ENCODE measurements at places on chromosomes 11 and 22.
A peak's percentile ranks its signal among the peaks of the same experiment; 100 is the strongest.

GRCh38 chr11:15947681-15948648 lies 408.4 kb downstream of the SOX6 start:
- no peak for DNase-seq

GRCh38 chr11:14835496-14836492 lies 56.2 kb downstream of the CYP2R1 start:
- no peak for DNase-seq

- DNase-seq, result peak; percentile 52
These were observed 299.9 kb downstream of the BRD1 start for GRCh38 chr22:49527611-49528419.

- DNase-seq, result no peak
These were observed 3.5 kb downstream of the C11orf91 start for GRCh38 chr11:33696931-33697638.

GRCh38 chr11:5197536-5197935 lies 2.9 kb downstream of the OR51V1 start:
- DNase-seq, result no peak

GRCh38 chr22:46246178-46246577 lies 3.9 kb downstream of the CDPF1 start:
- no peak for DNase-seq

DNA sequence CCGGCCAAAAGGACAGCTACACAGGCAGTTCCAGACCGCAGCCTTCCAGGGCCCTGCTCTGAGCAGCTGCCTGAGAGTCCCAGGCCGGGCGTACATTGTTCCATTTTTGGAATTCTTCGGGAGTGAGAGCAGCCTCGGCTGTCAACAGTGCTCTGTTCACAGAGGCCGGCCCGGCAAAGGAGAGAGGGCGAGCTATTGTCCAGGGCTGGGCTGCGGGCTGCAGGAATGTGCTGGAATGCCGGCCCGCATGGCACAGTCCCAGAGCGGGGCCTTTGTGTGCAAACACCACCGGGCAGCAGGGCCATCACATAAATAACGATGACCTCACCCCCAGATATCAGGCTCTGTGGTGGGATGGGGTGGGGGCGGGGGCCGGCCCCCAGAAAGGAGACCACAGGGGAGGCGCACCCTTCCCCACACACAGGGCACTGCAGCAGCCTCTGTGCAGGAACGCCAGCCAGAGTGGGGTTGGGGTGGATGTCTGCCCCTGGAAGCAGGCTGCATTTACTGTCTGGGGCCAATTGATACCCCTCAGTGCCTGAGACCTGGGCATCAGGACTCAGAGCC lies 15.8 kb downstream of the LINC01488 start:
- DNase-seq, result no peak

DNA sequence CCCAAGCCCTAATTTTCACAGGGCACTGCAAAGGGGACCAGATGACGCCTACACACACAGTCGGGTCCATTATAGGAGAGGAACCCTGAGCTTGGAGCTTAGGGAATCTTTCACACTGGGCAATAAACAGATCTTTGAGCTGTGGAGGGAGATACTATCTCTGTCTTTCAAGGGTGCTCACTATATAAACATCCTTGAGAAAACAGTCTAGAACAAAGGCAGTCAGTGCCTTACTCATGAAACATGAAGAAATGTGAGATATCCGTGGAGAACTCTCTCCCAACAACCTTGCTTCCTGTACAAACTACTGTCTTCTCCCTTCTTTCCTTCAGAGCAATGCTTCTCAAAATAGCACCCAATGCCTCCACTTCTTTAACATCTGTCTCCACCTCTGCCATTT lies 109.0 kb upstream of the APOA1 start:
- no peak for DNase-seq

GRCh38 chr11:128720522-128720985 lies 26.7 kb downstream of the FLI1 start:
- DNase-seq, result peak; percentile 29

GRCh38 chr22:24450610-24451009 lies 23.2 kb downstream of the ADORA2A start:
- DNase-seq, result no peak

GRCh38 chr11:10590218-10590915 lies 21.9 kb upstream of the LYVE1 start:
- no peak for DNase-seq

DNA sequence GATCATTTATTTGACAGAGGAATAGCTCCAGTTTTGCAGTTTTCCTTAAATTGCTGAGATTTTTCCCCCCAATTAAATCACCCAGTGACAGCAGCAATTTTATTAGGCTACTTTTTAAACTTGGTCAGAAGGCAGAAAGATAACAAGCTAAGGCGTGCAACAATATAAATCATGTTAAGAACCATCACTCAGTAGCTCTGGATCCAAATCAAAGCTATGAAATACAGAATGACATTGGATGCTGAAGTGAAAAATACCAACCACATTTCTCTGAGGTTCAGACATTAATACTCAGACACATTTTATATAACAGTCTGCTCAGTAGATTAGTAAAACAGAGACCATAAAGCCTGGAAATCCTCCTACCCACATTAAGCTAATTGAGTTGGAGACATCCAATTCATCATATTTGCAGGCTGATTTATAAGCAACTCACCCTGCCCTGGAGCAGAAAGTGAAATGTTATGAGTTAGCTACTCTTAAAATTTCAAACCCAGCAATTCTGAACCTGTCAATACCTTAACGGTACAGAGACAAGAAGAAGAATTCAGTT lies 1108.4 kb downstream of the DLG2 start:
- no peak for DNase-seq

DNA sequence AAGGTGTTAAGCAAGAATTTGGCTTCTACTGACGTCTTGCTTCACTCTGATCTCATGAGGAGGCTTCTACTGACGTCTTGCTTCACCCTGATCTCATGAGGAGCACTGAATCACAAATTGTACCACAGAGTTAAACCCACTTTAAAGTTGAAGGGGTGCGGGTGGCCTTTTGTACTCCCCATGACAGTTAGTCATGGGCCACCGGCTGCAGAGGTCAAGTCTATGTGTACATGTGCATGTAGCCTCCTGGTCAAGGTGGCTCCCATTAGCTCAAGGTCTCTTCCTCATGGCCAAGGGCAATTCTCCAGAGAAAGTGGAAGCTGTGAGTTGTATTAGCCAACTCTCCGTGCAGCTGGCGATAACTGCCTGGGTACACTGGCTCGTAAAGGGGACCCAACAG lies 23.1 kb upstream of the FZD4 start:
- no peak for DNase-seq

DNA sequence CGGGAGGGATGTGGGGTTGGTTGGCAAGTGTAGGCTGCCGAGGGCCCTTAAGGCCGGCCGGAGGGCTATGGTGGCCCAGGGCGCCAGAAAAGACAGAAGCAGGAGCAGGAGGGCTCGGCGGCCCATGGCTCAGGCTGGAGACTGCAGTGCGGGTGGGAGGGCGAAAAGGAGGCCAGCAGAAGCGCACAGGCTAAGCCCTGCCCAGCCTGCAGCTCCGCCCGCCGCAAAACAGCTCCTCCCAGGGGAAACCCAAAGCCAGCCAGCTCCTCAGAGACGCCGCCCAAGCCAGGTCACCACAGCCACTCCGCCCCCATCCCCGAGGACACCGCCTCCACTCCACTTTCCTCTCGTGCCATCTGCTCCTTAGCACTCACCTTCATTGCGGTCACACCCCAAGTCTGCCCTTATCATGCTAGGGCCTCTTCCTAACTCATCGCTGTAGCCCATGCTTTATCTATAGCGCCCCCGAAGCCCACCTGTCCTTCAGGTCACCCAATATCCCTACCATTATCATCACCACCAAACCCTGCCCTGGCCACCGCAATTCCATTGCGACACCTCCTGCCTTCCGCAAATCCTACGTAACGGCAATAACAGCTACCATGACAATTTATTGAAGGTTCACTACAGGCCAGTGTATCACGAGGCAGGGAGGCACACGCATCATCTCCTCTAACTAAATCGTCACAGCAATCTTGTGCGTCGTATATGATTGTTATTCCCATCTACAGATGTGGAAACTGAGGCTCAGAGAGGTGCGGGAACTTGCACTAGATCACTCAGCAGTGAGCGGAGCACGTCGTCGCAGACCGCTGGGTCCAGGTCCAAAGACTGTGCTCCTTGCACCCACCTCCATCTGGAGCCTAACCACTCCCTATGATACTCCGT lies at the start of gene PRCP:
PRCP (minus strand) TSS at position 154 of the 888 bp plus-strand sequence; CDS start at position 126, 28 bp downstream.
- DNase-seq, result peak; percentile 98

DNA sequence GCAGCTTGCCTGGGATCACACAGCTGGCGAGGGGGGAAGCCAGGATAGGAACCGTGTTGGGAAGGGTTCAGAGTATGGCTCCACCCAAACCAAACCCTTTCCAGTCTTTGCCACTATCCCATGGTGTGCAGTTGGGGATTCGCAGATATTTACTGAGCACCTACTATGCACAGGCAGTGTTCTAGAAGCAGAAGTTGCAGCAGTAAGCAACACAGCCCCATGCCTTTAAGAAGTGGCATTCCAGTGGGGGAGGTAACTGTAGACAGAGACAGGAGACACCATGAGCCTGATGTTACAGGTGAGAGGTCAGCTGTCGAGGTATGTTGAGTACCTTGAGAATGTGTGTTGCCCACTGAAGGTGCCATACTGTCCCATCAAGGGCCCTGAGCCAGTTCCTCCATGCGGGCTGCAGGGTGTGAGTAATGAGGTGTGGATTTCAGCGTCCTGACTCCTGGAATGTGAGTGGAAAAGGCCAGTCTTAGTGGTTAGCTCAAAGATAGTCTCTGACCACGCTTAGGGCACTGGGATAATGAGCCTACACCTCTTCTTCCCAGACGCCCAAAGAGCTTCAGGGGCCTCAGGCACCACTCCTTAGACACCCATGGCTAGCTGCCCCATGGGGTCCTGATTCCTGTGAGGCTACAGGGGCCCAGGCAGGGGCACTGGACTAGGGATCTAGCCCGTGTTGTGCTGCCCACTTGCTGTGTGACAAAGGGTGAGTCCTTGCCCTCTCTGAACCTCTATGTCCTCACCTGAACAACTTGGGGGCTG lies 71.8 kb upstream of the TP53I11 start:
- no peak for DNase-seq

- no peak for DNase-seq
These were observed 836 bp downstream of the SPON1 start for GRCh38 chr11:13963169-13963948.

- no peak for DNase-seq
These were observed 21.6 kb upstream of the PHLDA2 start for GRCh38 chr11:2950825-2951224.

DNA sequence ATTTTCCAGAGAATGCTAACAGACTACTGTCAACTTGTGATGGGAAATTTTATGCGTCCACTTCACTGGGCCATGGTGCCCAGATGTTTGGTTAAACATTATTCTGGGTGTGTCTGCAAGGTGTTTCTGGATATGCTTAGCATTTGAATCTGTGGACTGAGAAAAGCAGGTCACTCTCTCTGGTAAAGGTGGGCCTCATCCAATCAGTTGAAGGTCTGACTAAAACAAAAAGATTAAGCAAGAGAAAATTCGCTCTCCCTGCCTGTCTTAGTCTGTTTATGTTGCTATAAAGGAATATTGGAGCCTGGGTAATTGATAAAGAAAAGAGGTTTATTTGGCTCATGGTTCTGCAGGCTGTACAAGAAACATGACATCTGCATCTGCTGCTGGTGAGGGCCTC lies 32.1 kb upstream of the CD81 start:
- no peak for DNase-seq

DNA sequence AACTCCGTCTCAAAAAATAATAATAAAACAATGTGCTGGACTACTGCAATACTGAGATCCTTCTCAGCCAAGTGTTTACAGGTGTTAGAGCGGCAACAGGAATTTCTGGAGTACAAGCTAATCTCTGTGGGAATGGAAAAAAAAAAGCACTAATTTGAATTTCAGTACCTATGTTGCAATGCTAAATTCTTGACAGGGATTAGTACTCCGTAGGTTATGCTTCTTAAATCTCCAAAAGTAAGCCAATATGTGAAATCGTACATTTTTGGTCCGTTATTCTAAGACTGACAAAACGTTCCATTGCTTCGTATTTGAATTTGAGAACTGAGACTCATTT lies 1.1 kb downstream of the ATL3 start:
- DNase-seq, result no peak

- peak; percentile 65 for DNase-seq
These were observed 95.2 kb upstream of the TP53I11 start for GRCh38 chr11:45045683-45046471.

DNA sequence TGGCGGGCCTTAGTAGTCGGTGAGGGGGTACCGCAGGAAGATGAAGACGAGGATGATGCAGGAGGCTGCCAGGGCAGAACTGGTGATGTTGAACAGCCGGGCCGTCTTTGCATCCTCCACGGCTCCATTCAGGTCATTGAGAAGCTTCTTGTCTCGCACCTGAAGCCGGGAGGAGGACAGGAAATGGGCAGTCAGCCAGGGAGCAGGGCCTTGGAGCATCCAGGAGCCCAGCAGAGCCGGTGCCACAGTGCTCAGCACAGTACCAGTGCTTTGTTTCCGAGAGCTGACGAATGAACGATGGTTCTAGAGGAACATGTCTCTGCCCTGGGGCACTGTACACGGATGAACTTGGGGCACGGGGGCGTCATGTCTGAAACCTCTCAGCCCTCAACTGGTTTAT lies 15.1 kb downstream of the IFITM10 start:
- DNase-seq, result no peak

GRCh38 chr11:106091480-106092123 lies 14.1 kb downstream of the AASDHPPT start:
- DNase-seq, result no peak

- no peak for DNase-seq
These were observed 21.6 kb upstream of the TEF start for GRCh38 chr22:41360126-41360525.

GRCh38 chr11:57422669-57423068 lies 4.3 kb downstream of the SLC43A3 start:
- no peak for DNase-seq

All from HL-60 (cell line).